ENCODE measurements at places on chromosomes 3 and 15.

DNA sequence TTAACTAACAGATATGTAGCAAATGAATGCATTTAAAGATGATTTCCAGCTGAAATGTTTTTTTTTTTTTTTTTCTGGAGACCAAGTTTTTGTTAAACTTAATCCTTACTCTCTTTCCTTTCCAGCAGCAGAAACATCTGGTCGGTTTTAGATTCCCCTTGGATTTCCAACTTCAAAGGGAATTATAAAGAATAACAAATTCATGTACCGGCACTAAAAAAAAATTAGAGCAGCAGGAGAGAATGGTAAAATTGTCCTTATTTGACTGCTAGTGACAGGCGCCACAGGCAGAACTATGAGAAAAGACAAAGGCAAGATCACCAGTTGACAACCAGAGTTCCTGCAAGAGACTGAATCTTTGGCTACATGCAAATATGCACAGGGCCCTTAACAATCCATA is 393.3 kb downstream of the TIGIT start:
- no peak for DNase-seq

DNA sequence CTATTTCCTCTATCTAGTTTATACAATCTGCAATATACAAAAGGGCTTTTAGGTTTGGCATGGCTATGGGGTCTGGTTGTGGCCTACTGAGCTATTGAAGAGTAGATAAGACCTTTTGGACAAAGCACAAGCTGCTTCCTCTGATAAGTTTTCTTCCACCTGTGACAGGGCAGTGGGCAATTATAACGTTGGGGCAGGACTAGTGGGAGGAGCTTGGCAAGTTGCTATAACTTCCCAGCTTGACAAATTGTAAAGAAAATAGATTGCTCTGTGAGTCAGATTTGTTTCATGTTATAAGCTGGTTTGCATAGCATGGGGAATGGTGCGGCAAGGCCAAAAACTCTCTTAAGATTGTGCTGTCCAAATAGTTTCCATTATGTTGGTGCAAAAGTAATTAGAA is 64.9 kb downstream of the SLC7A14 start:
- DNase-seq: no peak

DNA sequence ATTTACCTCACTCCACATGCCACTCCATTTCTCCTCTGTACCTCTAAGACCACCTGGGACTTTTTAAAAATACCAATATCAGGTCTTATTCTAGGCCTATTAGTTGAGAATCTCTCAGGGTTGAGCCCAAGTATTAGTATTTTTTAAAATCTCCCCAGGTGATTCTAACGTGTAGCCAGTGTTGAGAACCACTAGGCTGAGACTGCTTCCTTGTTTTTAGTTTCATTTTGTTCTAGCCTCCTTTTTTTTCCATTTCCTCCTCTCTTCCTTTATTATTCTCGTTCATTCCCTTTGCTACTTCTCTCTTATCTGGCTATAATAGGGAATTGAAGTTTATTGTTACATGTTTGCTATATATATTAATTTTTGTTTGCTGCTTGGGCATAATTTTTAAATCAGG is 217.8 kb upstream of the CD96 start:
- DNase-seq: no peak

GRCh38 chr15:74893627-74894026 is 3.8 kb downstream of the MPI start:
- no peak for DNase-seq

DNA sequence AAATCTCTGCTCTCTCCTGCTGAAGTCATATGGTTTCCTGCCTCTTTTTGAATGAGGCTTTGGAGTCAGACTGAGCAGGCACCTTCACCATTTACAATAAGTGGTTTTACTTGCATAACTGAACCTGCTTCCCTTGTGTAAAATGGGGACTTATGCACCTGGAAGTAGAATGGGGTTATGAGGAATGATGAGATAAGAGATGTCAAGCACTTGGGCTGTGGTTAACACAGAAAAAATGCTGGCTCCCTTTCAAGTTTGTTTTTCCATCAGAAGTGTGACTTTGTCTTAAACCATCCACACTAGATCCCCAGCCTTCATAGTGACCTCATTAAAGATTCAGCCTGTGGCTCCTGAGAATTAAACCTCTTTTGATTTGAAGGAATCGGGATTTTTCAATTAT is 5.2 kb downstream of the EXOSC7 start:
- DNase-seq: peak; percentile 89

DNA sequence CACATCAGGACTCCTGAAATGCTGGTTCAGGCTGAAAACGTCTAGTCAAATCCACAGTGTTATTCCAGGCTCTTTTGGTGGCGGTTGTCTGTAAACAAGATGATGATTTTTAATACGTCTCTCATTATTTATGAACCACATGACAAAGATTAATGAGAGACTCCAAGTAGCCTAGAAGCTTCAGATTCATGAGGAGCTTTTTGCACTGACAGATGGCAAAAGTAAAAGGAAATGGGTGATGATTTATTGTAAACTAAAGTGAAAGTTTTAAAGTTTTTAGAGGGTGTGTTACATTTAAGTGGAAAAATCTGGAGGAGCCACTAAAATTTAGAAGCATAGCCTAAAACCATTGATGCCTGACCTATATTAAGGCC is 77.0 kb downstream of the BBX start:
- no peak for DNase-seq

- DNase-seq: peak; percentile 20
Measured at GRCh38 chr3:148998715-148999423, 7.5 kb downstream of the GYG1 start.

DNA sequence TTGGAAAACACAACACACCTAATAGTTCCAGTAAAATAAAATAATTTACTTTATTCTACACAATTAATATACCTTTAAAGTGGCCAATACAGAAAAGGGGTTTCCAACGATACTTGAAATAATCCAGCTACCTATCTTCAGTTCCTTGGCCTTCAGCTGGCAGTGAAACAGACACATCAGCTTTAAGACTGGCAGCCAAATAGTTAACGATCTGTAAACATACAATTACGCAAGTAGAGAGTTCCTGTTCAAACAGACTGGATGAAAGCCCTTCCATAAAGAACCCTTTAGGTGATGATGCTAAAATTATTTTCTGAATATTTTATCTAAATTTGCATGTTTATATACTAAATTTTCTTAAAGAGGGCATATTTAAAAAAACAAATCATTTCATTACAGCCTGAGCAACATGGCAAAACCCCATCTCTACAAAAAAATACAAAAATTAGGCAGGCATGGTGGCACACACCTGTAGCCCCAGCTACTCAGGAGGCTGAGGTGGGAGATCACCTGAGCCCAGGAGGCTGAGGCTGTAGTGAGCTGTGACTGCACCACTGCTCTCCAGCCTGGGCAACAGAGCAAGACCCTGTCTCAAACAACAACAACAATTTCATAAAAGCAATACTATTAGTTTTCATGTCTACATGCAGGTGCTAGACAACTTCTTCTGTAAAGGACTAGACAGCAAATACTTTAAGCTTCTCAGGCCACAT is 12.9 kb downstream of the DYNC1LI1 start:
- DNase-seq: no peak

- no peak for DNase-seq
Measured at GRCh38 chr15:75502360-75502759, 50.9 kb upstream of the SIN3A start.

- no peak for DNase-seq
Measured at GRCh38 chr3:191076903-191077552, 122.0 kb upstream of the OSTN start.

- DNase-seq: no peak
Measured at GRCh38 chr3:155772801-155773200, 27.9 kb upstream of the PLCH1 start.

GRCh38 chr15:44298878-44299277 is 10.4 kb downstream of the GOLM2 start:
- peak; percentile 5 for DNase-seq

GRCh38 chr3:64824394-64824909 is 136.7 kb upstream of the ADAMTS9 start:
- DNase-seq: peak; percentile 59

DNA sequence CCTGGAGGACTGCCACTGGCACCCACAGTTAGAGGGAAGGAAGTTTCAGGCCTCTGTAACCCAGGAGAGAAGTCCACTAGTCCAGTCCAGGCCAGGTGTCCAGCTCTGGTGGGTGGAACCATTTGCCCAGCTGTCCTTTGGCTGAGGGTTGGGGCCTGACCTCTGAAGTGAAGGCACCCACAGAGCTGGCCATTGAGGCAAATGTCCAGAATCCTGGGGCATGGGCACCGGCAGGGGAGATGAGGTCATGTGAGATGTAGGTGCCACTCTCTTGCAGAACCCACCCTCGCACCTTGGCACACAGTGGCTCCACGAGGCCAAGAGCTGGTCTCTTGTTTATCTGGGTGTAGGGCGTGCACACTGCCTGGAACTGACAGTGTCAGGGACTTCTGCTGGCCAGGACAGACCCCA is 162.8 kb downstream of the SMAD6 start:
- no peak for DNase-seq

- DNase-seq: peak; percentile 75
Measured at GRCh38 chr3:54999159-54999558, 71.3 kb upstream of the LRTM1 start.

DNA sequence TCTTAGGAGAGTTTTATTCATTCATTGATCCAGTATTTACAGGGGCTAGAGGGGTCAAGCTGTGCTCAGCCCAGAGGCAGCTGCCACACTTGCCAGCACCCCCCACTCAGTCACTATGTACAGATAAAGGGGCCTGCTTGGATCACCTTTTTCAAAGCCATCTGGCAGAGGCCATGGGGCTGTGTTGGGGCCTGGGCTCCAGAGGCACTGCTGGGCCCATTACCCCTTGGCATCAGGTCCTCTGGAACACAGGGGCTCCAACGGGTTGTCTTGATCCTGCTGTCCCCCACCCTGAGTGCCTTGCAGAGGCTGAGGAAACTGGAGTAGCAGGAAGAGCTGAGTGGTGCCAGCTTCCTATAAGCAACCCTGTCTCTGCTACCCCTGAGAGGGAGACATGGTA is 43.9 kb downstream of the SEMA3G start:
- no peak for DNase-seq

DNA sequence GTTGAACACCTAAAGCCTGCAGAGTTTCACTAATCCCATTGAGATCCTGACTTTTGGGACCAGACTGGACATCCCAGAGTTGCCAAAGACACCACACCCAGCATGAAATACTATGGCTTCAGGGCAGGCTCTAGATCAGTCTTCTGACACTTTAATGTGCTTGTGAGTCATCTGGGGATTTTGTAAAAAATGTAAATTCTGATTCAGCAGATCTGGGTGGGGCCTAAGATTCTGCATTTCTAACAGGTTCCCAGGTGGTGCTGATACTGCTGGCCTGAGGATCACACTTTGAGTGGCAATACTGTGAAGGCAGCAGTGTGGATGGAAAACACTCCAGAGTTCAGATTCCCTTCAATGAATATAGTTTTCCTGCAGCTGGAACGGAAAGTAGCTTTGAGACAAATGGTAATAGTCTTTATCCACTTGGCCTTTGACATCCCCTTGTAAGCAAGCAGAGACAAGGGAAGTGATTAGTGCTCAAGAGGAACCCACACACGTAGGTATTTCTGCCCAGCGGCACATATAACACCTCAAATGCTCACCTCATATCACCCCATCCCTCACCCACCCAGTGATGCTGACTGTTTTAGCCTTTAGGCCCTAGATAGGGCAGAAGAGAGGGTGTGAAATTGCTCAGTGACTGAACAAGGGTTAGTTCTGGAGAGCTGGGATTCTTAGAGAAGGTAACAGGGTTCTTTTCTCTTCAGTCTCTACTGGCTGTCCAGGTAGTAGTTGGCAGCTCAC is 51.5 kb upstream of the GSK3B start:
- peak; percentile 99 for DNase-seq

DNA sequence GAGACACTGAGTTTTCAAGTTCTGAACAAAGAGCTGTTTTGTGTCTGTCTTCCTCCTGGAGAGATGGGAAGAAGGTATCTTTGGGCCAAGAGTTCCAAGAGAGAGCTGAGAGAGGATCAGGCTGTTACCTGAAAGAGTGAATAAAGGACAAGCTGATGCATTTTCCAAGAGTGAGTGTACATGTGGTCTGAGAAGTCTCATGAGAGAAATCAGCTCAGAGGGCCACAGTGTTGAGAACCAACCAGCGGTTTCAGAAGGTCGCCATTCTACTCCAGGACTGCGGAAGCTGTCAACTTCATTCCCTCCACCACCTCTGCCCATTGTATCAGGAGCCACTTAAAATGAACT is 42.7 kb upstream of the PPP2R3A start:
- DNase-seq: no peak

DNA sequence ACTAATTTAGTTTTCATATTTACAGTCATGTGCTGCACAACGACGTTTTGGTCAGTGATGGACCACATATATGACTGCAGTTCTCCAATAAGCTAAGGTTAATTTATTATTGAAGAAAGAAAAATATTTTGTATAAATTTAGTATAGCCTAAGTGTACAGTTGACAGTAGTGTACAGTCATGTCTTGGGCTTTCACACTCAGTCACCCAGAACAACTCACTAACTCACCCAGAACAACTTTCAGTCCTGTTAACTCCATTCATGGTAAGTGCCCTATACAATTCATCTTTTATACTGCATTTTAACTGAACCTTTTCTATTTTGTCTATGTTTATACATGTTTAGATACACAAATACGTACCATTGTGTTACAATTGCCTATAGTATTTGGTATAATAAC is 3.8 kb upstream of the GABRR3 start:
- DNase-seq: no peak

GRCh38 chr3:46089237-46090011 is 62.1 kb upstream of the XCR1 start:
- DNase-seq: peak; percentile 95

- no peak for DNase-seq
Measured at GRCh38 chr15:93028111-93028631, 60.8 kb downstream of the RGMA start.

- DNase-seq: no peak
Measured at GRCh38 chr3:172030181-172030580, 9.2 kb upstream of the FNDC3B start.

DNA sequence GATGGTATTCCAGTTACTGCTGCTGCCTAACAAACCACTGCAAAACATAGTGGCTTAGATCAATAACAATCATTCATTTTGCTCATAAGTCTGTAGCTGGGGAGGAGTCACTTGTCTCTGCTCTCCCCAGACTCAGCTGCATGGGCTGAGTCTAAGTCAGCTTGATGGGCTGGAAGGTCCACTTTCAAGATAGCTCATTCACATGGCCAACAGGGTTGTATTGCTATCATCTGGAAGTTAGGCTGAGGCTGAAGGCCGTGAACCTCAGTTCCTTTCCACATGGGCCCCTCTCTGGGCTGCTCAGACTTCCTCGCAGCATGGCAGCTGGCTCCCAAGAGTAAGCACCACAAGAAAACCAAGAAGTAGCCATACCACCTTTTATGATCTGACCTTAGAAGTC is 28.7 kb upstream of the BFSP2 start:
- no peak for DNase-seq

DNA sequence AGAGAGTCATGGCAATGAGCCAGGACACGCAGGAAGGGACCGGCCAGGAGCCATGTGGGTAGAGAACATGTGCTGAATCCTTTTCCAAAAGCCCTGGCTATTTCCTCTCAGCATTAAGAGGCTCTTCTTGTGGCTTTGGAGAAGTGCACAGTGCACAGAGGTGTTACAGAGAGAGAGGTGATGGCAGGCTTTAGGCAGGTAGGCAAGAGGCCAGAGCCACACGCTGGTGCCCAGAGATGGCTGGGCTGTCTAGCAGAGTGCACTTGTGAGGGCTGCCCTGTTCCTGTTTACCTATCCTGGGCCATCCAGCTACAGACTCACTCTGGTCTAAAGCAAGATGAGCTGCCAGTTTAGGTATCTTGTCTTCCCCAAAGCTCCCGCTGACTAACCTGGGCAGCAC is 402.6 kb downstream of the OCA2 start:
- no peak for DNase-seq

GRCh38 chr3:50125541-50126286 is 29.4 kb upstream of the SEMA3F start:
- no peak for DNase-seq
